Stimulated activated CD8-positive, alpha-beta memory T cell treated with anti-CD3 and anti-CD28 coated beads, Interleukin-15, amount 100 ng/mL, for 24 hours (primary cell): ENCODE measurements at places on chromosomes 3 and 15.

DNA sequence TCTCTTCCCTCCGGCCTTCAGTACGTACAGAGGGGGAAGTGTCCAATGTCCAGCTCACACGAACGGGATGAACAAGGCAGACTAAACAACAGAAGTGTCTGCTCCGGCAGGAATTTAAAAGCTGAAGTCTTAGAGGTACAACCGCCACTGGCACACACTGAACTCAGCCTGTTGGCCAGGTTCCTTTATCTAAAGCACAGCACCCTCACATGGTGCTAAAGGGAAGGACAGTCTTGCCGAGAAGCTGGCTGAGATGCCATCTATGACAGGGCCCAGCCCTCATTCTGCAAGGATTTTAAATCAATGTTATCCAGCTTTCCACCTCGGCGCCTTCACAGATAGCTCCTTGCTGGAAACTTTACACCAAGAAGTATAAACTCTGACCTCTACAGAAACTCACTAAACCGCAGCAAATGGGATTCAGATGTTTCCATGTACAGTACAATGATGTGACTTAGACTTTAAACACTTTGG is 2.8 kb downstream of the ADAMTS17 start:
- no peak for DNase-seq

DNA sequence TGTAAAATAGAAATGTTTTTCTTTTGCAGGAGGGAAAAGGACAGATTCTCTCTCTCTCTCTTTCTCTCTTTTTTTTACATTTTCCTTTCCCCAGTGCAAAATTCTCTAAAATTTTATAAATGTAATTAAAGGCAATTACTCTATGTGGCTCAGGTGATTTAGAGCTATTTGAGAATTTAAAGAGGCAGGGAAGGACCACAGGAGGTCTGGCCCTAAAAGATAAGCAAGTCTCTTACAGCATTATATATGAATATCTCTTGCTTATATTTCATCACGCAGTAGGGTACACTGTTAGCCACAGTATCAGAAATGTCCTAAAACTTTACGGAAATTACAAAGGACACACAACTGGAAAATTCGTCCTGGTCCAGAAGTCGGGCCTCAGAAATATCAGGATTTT is 70.5 kb upstream of the PPIB start:
- no peak for DNase-seq

GRCh38 chr3:1971780-1972179 is 126.9 kb upstream of the CNTN4 start:
- DNase-seq, result no peak

GRCh38 chr3:16430717-16431630 is 82.5 kb downstream of the RFTN1 start:
- no peak for DNase-seq

DNA sequence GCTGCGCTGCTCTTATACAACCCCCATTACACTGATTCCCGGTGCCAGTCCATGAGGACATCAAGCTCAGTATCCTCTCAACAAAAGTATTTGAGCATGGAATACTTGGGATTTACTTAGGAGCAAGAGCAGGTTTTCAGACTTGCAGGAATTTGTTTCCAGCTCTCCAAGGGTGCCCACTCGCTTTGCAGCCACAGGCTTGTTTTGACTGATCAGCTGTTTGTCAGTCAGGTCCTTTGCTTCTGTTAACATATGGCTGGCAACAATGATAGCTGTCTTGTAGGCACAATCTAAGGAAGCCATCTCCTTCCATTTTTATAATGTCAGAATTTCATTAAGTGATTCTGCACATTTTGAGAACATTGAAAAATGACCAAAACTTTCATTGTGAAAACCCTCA is 38.2 kb upstream of the MCF2L2 start:
- no peak for DNase-seq

GRCh38 chr15:95624616-95625361 is 705.7 kb upstream of the NR2F2 start:
- DNase-seq, result no peak
